NCI-H510A treated with DMSO at 0.1 percent for 48 hours (cell line): ENCODE measurements at places on chromosomes 16 and 17.

DNA sequence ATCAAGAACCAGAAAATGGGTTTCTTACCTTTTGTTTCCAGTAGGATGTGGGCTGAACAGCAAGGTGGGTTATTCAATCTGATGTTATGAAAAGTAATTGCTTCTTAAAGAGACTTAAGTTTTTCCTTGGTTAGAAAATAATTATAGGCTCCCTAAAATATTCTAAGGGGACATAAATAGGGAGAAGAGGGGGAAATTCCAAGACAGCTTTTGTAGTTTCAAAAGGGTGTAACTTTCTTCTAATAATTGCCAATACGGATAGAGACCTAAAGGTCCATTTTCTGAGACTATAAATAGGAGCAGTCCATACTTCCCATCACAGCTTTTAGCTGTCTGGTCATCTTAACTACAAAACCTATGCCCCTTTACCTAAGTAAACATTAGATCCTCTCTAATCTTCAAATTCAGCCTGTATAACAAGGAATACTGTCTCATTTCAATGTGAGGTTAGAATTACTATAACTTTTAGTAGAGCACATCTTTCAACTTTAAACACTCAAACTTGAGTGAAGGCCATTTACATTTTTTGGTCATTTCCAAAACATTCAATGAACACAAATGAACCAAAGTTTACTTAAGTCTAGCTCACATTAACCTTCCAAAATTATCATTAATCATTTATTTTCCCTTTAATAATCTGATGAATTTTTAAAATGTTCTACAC is 5.5 kb downstream of the SRSF1 start:
- no peak for DNase-seq

- no peak for DNase-seq
Observed at GRCh38 chr17:51767287-51767686, 391.2 kb downstream of the CA10 start.

DNA sequence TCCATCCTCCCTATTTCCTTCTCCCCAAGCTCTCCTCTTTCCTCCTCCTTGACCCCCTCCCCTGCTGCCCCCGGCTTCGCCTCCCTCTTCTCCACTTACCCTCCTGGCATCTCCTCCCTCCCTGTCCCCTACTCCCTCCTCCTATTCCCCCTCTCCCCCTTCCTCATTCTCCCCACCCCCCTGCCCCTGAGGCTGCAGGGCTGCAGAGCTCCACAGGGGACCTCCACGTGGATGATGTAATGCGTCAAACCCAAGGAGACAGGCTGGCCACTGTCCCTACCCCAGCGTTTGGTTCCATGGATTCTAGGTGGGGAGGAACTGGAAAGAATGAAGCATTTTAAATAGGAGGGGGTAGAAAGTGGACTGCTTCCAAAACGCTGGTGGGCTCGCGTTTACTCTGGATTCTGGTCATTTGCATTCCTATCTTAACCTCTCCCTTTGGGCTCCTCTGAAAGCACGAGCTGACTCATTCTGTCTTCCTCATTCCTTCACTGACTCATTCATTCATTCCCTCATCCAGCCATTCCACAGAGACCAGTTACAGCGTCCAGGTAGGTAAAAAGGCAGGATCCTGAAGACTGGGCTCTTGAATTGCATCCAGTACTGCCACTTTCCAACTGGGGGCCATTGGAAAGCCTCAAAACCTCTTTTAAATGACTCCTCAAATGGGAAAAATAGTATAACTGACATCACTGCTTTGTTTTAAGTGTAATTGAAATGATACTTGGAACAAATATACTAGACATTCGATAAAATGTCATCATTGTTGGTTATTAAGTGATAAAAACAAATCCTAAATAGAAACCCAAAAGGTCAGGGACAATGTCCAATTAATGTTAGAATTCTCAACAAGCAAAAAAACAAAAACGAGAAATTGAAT is 943 bp upstream of the COTL1 start:
- no peak for DNase-seq

DNA sequence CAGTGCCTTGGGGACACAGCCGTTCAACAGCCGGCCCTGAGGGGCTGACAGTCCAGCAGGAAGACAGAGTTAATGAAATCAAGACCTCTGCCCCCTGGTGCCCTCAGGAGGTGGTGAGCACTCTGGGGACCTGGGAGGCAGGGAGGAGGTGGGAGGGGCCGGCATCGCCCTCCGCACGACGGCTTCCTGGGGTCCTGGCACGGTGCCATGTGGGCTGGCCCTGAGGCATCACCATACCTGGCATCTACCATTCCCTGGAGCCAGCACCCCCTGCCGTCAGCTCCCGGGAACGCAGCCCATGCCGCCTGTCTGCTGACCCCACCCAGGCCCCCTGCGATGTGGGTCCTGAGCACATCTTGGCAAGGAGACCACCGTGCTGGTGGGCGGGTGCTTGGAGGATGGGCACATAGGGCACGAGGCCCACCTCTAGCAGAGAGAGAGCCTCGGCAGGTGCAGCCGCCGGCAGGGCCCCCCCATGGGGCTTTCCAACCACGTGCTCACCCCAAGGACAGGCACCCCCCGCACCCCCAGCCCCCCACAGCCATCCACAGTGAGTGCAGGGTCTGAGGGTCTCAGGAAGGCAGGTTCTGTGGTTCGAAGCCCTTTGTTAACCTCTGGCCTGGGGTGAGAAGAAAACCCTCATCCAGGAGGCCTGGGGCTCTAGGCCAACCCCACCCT is 52.5 kb downstream of the ZFPM1 start:
- DNase-seq, result no peak

GRCh38 chr17:57082441-57082840 is 2.6 kb upstream of the AKAP1 start:
- DNase-seq, result no peak

DNA sequence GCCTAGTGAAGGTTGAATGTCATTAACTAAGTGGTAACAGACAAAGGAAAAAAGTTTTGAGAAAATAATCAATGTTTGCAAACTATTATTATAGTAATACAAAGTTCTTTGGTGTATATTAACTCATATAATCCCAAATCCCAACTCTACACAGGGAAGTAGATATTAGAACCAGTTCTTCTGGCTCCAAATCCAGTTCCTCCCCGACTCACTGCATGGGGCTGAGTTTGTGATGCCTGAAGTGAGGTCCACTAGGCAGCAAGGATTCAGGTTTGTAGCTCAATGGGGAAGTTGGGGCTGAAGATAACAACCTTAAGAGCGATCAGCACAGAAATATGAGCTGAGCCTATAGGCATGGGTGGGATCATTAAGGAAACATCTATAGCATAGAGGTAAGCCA is 5.6 kb upstream of the SYNRG start:
- DNase-seq, result no peak

DNA sequence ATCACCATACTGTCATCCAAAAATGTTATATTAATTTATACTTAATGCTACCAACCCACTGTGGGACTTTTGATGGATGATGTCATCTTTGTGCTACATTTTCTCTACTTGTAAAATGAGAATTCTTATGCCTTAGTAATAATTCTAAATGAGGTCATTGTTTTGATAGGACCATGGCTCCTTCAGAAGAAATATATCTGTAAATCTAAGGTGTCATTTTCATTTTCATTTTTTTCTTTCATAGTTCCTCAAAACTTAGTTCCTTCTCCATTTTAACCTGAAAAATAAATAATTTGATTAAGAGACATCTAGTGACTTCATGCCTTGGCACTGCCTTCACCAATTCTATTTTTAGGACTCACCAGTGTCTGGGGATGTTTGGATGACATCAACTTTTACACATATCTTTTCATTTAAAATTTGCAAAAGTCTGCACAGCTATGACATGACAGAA is 48.7 kb downstream of the GPRC5B start:
- no peak for DNase-seq

GRCh38 chr17:2070241-2071023 is 15.5 kb downstream of the HIC1 start:
- DNase-seq, result no peak

DNA sequence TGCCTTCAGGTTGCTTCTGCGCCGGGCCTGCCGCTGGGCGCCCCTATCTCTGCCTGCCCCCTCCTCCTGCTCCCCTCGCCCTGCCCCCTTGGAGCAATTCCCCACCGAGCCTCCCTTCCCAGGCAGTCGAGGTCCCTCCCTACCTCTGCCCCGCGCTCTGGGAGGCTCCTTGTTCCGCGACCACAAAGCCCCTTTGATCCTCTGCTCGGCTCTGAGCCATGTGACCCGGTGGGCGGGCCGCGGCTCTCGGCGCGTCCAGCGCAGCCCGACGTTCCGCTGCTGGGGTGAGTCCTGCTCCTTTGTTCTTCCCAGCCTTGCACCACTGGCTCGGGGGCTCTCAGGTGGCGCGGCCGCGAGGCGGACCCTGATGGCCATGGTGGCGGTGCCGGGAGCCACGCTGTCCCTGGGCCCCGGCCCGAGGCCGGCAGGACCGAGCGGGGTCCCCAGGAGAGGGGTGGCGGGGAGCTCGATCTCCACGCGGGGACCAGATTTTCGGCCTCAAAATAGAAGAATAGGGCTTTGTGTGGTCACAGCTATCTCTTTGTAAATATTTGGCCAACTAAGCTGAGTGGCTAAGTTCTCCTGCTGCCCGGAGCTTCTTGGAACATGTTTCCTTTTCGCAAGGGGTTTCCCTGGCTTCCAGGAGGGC is 310.6 kb downstream of the SEC14L1 start:
- peak; percentile 63 for DNase-seq

GRCh38 chr16:15942931-15943690 is 6.3 kb upstream of the ABCC1 start:
- DNase-seq, result no peak

DNA sequence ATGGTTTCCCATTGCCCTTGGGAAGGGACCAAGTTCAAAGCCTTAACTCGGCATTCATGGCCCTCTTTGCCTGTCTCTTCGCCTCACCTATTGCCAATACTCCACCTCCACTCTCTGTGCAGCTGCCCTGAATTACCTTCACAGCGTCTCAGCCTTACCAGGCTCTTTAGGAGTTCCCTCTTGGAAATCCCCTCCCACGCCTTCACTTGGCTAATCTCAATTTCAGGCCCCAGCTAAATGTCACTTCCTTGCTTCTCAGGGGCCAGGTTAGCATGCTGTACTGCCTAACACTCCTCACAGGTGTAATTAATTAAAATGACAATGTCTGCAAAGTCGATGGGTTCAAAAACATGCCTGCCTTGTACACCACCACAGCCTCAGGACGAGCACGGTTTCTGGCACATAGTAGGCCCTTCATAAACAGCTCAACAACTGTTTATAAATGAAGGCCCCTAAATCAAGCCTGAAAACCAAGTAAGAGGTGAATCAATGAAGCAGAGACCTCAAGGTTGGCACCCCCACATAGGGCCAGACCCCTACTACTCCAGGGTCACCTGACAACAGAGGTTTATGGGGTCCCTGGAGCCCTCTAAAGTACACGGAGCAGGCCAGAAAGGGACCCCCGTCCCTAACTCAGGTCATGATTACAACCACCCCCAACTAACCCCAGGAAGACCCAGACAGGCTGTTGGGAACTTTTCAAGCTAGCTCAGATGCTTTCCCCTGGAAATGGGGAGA is 11.2 kb upstream of the EEF2K start:
- no peak for DNase-seq

DNA sequence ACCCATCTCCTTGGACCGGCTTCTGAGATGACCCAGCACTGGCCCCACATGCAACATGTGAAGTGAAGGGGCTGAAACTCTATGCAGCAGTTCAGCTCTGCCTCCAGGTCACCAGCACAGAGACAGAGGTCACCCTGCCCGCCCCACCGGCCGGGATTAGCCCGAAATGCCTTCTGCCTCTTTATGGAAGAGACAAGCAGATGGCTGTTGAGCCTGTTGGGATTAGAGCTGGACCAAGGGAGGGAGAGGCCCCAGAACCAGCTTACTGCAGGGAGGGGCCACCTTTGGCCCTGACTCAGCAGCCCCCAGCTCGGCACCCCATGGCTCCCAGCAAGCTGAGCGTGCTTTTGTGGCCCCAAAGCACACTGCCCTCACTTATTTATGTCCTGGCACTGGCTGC is 5.7 kb downstream of the AIPL1 start:
- no peak for DNase-seq

GRCh38 chr16:964356-965035 is 6.3 kb downstream of the LMF1 start:
- no peak for DNase-seq

DNA sequence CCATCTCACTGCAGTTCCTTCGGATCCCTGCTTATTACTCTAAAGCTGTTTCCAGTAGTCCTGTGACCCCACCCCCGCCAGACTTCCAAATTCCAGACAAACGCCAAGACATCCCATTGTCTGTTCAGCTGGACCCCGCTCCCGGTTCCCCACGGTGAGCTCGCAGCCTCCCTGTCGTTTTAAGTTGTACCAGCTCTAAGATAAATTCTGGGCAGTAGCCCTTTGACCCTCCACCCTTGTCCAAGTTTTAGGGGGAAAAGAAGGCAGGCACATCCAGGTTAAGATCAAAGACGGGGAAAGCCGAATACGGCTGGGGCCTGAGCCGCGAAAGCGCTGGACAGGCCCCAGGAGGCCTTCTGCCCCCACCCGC is 589 bp downstream of the ARL6IP1 start:
- no peak for DNase-seq

DNA sequence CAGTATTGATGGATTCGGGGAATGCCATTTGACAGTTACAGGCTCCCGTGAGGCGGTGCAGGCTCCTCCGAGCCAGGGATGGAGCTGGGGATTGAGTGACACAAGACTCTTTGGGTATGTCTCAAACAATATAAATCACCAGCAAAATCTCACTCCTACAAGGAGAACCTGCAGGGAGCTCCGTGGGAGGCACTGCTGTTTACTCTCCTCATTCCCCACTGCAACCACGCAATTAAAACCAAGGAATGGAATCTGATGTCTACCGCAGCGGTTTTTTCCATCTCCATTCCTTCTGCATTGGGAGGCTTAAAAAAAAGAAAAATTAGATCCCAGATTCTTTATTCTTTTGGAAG is 157.9 kb downstream of the WWOX start:
- DNase-seq, result no peak

DNA sequence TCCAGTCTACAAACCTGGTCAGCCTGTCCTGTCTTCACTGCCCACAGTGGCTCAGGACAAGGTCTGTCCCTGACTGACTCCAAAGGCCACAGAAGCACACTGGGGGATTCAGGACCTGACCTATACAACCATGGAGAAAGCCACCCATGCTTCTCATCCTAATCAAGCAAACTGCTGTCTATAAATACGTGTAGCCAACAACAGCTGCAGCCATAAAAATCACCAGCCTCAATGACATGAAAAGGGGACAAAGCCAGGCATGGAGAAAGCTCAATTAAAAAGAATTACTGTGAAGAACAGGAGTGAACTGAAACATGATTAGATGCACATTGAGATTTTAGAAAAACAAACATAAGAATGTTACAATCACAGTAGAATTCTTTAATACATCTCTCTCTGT is 170.1 kb downstream of the CDK5R1 start:
- no peak for DNase-seq

DNA sequence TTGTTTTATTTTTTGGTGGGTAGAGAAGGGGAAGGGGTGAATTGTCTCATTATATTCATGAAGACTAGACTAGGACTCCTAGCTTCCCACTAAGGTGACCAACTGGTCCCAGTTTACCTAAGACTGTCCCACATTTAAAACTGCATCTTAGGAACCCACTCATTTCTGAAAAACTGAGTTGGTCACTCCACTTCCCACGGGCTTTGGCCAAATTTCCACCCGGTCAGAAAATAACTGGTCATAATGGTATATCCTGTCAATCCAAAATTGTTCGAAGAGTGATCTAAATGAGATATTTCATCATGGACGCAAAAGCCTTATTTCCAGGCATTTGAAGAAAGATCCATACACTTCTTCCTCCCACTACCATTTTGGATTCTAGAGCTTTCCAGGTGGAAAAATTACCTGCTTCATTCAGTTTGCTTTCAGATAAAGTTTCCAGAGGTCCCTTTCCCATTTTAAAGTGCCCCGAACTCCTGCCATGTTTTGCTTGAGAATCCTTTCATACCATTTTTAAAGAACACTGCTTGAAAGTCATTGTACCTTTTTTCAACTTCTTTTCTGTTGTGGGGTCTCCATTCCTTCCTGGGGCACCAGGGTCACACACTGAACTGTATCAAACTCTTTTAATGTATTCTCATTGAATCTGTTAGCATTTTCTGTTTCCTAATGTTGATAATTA is 21.8 kb upstream of the ZFHX3 start:
- DNase-seq, result no peak
